Glomerular endothelial cell (primary cell): ENCODE measurements at places on chromosomes 7 and 10. TPM values are rescaled to one million over a fixed set of nuclear protein-coding genes. Genes with fewer than 3 reads are reported as not detected.
A peak's percentile ranks its signal among the peaks of the same experiment; 100 is the strongest.

- DNase-seq = no peak
Observed at GRCh38 chr10:6348096-6348874, 145.6 kb downstream of the PFKFB3 start.

GRCh38 chr7:117673839-117674238, 194.0 kb downstream of the CFTR start:
- peak; percentile 39 for DNase-seq

DNA sequence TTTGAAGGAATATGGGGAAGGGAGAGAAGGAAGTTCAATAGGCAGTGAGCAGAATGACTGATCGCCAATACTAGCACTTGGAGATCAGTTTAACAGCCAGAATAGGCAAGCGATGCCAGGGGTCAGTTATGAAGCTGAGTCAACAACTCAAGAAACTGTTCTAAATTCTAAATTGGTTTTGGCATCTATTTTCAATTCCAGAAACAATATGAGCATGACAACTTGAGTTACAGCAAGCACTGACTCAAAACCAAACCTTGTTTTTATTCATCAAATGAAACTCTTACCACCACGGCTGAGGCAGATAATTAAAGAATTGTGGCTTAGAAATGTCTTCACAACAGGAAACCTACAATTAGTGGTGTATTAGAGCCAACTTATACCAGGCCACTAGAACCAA, 180.5 kb upstream of the ASAH2 start:
- DNase-seq = no peak

GRCh38 chr10:129136074-129136473, 331.0 kb upstream of the MGMT start:
- no peak for DNase-seq

- DNase-seq = no peak
Observed at GRCh38 chr7:152937282-152937681, 177.7 kb downstream of the ACTR3B start.

DNA sequence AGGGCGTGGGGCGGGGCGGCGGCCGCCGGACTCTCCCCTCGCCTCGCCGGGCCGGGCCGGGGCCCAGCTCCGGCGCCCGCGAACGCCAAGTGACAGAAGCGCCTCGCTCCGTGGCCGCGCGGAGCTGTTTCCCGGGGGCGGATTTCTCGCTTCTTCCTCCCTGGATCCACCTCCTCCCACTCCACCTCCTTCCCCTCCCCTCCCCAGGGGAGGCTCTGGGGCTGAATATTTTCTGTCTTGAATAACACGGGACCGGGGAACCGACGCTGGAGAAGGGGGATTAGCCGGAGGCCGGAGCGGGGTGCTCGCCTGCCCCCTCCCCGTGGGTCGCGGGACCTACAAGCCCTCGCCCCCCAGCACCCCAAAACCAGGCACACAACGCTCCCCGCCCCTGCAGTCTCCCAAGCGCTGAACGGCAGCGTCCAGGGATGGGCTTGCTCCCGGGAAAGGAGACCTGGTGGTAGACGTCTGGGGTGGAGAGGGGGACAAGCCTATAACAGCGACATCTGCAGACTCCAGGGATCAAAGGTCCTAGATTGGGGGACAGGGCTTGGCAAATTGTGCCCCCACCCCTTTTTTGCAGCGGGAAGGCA, at the start of gene ARHGAP21:
Gene ARHGAP21, minus strand, starts transcription at position 100 of the 593 bp plus-strand sequence. CDS start 1,988 bp downstream, outside the sequence.
- DNase-seq = no peak

- no peak for DNase-seq
Observed at GRCh38 chr7:130141161-130141883, 63.9 kb downstream of the TMEM209 start.

GRCh38 chr7:32658034-32658433, 162.7 kb downstream of the AVL9 start:
- no peak for DNase-seq

DNA sequence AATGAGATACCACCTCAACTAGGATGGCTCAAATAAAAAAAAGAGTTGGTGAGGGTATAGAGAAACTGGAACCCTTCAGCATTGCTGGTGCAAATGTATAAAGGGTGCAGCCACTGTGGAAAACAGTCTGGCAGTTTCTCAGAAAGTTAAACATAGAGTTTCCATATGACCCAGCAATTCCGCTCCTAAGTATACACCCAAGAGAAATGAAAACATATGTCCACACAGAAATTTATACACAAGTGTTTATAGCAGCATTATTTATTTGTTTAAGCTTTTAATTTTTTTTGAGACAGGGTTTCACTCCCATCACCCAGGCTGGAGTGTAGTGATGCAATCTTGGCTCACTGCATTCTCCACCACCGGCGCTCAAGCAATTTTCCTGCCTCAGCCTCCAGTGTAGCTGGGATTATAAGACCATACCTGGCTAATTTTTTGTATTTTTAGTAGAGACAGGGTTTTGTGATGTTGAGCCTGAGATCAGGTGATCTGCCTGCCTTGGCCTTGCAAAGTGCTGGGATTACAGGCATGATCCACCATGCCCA, 118.2 kb upstream of the KIF5B start:
- DNase-seq = no peak

- DNase-seq = no peak
Observed at GRCh38 chr10:9035355-9035754, 980.9 kb downstream of the GATA3 start.

DNA sequence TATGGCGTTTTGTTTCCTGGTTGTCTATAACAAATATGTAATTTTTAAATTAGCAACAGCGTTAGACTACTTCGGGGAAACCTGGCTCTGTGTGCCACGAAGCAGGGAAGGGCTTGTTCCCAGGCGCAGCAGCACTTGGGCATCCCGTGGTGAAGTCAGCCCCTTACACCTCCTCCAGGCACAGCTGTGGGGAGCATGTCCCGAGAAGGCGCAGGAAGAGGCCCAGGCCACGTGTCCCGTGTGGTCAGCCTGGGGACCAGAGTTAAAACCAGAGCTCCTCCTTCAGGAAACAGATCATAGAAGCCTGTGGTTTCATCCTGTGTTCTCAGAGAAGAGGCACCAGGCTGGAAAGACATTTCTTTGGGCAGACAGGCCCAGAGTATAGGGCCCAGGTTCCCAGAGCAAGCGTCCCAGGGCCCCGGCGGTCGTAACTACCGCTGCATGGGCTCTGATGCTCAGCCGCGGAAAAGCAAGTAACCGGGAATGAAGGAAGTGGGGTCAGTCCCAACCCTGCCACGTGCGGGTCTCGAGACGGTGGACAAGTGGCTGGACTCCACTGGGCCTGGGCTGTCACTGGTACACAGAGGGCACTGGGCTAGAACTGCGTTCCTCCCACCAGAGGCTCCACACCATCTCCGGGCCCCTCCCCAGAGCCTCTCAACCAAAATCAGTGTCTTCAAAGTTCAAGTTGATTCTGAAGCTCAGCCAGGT, 7.1 kb downstream of the NUDT1 start:
- no peak for DNase-seq

DNA sequence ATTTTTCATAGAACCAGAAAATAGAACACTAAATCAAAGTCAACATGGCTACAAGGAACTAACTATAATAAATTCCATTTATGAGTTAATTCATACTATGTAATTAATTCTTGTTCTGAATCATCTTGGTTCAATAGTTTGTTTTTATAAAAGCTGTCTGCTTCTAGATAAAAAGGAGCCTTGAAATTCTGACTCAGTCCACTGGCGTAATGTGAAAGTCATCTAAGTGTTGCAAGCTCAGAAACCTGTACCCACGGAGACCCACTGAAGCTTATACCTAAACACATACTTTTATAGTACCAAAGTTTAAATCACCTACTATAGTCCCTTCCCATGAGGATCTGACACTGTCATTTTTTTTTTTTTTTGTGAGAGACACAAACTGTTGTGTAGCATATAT, 489.4 kb downstream of the SEMA3D start:
- DNase-seq = peak; percentile 51

GRCh38 chr7:1142051-1142635, 17.9 kb downstream of the ZFAND2A start:
- DNase-seq = no peak

GRCh38 chr7:123916240-123916724, 8.8 kb upstream of the SPAM1 start:
- no peak for DNase-seq

Gene NPSR1
- total RNA-seq = not detected in 2 replicates

Gene SMKR1
- total RNA-seq = 2.0 TPM in 1 of 2 replicates, not detected in the other

Gene MEOX2
- total RNA-seq = 0.68 and 1.3 TPM in 2 replicates

Gene TMEM140
- total RNA-seq = 11.7 and 42.1 TPM in 2 replicates

Gene FAM237B
- not detected in 2 replicates for total RNA-seq
